ENCODE measurements at places on chromosomes 2 and 18.

DNA sequence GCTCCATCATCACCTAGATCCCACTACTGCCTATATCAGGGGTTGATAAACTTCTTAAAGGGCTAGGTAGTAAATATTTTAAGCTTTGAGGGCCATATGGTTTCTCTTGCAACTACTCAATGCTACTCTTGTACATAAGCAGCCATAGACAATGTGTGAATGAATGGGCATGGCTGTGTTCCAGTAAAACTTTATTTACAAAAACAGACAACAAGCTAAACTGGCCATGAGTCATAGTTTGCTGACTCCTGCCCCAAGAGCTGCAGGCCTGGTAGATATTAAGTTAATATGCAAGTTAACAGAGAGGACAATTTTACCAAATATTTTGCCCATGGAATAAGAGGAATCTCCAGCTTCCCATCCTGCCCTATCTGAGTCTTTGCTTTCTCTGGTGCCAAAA lies 29.8 kb upstream of the MYO3B start:
- no peak for DNase-seq

DNA sequence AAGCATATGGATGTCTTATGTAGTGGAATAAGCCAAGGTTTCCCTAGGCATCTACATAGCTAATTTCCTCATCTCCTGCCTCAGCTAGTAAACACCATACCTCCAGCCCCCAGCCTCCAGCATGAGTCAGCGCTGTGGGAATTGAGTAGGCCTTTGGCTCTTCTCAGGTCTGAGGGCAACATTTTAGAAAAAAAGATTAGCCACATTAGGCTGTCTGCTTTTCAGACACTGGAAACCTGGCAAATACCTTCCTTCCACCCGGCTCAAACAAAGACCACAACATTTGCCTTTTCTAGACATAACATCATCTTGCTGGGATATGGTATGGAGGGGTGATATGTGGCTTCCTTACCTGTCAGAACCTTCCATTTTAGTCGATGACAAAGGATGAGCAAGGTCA lies 6.1 kb upstream of the CCDC195 start:
- DNase-seq, result no peak

GRCh38 chr2:30959653-30960052 lies 152.4 kb upstream of the CAPN13 start:
- no peak for DNase-seq

GRCh38 chr2:133780997-133781513 lies 212.8 kb upstream of the NCKAP5 start:
- no peak for DNase-seq

GRCh38 chr2:71898375-71898774 lies 249.3 kb downstream of the CYP26B1 start:
- DNase-seq, result no peak

- DNase-seq, result no peak
Measured at GRCh38 chr2:215354771-215355695, 43.2 kb downstream of the ATIC start.

- peak; percentile 0 for DNase-seq
Measured at GRCh38 chr2:218028562-218029348, 26.0 kb upstream of the TNS1 start.

GRCh38 chr2:231052494-231053451 lies 3.9 kb upstream of the PSMD1 start:
- DNase-seq, result peak; percentile 77

DNA sequence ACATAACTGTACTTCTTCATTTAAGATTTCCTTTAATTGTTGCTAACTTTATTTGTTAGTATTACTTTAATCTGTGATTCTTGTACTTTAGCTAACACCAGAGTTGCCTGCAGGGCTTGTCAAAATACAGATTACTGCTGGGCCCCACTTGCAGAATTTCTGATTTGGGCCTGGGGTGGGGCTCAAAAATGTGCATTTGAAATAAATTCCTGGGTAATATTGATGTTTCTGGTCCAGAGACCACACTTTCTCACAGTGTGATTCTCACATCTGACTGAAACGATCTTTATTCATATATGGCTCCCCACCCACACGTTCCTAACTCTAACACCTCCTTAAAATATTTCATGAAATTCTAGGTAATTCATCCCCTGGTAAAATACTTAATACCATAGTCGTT lies 452.6 kb upstream of the ACVR2A start:
- DNase-seq, result no peak

GRCh38 chr2:165173215-165173614 lies 30.6 kb downstream of the SCN3A start:
- no peak for DNase-seq

DNA sequence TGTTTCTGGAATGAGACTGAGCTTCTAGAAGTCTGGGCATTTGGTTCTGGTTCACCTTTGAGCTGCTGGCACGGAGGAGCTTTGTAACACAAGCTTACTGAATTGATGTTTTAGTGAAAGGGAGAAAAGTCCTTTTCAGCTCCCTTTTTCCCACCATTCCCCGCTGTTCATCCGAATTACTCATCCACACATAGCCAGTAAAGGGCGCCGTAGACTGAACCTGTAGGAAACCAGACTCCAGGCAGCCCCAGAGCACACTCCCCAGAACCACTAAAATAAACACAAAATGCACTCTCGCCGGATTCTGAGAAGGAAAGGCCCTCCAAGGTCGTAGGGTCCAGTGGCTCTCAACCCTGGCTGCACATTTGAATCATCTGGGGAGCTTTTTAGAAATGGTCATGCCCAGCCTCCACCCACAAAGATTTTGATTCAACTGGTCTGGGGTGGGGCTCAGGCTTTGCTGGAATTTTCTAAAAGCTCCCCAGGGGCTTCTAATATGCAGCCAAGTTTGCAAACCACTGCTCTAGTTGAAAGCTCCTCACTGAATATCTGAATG lies 29.6 kb downstream of the TCF7L1 start:
- DNase-seq, result no peak

DNA sequence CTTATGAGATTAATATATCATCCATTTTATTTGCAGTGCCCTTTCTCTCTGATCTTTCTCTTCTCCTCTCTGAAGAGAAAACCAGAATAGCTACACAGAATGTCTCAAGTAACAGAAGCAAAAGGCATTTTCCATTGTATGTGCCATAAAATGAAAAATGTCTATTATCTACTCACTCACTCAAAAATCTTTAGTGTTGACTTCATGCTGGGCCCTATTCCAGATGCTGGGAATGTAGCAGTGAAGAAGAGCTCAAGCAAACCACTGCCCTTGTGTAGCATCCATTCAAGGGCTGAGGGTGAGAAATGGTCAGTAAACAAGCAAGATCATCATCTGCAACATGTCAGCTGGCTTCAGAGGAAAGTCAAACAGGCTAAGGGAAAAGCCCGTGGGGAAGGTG lies 427.7 kb downstream of the METTL4 start:
- DNase-seq, result no peak

GRCh38 chr2:113276761-113277425 lies 1.8 kb downstream of the PAX8 start:
- no peak for DNase-seq

DNA sequence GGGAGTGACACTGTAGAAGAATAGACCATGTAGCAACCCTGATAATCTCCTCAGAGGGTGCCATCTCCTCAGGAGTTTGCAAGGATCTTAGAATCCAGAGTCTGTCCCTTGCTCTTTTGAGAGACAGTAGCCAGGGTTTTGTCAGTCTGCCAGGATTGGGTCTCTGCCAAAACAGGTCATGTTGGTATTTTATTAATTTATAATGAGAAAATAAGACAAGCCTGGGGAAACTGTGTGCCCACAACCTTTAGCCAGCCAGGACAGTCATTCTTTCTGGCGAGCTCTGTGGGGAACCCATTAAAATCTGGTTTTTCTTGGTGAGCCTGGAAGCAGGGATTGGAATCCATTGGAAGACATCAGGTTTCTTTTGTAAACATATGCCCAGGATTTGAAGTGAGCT lies 78.6 kb downstream of the PTPRM start:
- no peak for DNase-seq

GRCh38 chr2:46963210-46963609 lies 47.6 kb upstream of the MCFD2 start:
- DNase-seq, result no peak

- no peak for DNase-seq
Measured at GRCh38 chr18:7754258-7754657, 187.1 kb downstream of the PTPRM start.

DNA sequence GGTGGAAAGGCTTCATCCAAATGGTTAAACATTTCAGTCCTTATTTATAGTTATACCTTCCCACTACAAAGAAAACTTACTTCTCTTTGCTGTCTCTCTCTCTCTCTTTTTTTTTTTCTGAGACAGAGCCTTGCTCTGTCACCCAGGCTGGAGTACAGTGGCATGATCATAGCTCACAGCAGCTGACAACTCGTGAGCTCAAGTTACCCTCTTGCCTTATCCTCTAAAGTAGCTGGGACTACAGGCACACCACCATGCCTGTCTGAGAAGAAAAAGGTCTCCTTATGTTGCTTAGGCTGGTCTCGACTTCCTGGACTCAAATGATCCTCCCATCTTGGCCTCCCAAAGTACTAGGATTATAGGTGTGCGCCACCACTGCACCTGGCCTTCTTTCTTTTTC lies 32.3 kb upstream of the OLA1 start:
- DNase-seq, result no peak

GRCh38 chr2:223537651-223538601 lies 64.2 kb downstream of the SCG2 start:
- no peak for DNase-seq

GRCh38 chr2:41916177-41916576 lies 131.6 kb upstream of the PKDCC start:
- no peak for DNase-seq

- DNase-seq, result no peak
Measured at GRCh38 chr18:29164020-29164706, 987.2 kb upstream of the CDH2 start.

DNA sequence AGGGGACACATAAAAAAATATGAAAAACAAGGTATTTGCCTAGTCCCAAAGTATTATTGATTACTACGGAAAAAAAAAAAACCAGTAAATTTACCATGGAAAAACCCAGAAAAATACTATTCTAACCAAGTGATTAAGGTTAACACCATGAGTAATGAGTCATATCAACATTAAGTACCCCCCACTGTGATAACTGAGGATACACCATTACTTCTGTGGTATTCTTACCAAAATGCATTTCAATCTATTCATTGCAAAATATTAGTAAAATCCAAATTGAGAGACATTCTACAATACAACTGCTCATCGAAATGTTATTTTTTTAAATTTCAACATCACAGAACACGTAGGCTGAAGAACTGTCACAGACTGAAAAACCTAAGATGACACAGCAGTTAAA lies 669.8 kb downstream of the ZEB2 start:
- DNase-seq, result no peak

- no peak for DNase-seq
Measured at GRCh38 chr2:95761556-95761955, 169.8 kb downstream of the TRIM43 start.

DNA sequence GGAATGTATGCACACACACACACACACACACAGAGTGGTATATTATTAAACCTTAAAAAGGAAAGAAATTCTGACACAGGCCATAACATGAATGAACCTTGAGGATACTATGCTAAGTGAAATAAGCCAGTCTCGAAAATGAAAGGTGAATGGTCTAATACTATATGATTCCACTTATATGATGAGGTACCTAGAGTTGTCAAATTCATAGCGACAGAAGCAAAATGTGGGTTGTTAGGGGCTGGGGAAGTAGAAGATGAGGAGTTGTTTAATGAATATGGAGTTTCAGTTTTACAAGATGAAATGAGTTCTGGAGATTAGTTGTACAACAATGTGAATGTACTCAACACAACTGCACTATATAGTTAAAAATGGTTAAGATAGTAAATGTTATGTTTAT lies 118.1 kb downstream of the ABCA12 start:
- no peak for DNase-seq

GRCh38 chr2:85477884-85478283 lies 59.4 kb downstream of the SH2D6 start:
- DNase-seq, result no peak

- no peak for DNase-seq
Measured at GRCh38 chr2:121881038-121881437, 125.6 kb downstream of the TSN start.

GRCh38 chr2:12930391-12930790 lies 213.7 kb downstream of the TRIB2 start:
- no peak for DNase-seq

GRCh38 chr2:201254081-201254730 lies 6.1 kb upstream of the CASP8 start:
- DNase-seq, result no peak

DNA sequence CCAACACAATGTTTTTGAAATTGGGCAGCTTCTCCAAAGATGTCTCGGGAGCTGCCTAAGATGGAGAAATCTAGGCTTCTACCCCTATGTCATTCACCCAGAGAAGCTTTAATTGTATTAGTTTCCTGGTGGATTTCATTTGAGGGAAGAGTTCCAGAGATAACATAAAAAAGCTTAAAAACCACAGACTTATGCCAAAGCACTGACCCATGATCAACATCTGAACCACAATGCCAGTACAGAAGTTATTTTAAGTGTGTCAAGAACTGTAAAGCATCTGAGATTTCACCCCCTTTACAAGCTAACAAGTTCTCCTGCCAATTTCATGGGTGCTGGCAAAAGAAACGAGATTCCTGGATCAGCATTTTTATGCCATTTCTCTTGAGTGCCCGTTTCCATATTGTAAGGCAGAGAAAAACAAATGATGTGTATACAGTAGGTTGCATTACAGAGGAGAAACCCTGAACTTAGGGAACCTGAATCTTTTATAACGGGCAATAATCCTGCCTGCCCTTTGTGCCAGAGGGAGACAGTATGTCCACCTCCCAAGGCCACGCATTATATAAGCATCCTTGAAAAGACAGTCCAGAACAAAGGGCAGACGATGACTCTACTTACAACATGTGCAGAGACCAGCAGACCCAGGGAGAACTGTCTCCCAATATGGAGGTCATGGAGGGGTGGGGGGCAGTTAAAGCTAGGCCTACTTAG lies 44.1 kb downstream of the MREG start:
- DNase-seq, result no peak

DNA sequence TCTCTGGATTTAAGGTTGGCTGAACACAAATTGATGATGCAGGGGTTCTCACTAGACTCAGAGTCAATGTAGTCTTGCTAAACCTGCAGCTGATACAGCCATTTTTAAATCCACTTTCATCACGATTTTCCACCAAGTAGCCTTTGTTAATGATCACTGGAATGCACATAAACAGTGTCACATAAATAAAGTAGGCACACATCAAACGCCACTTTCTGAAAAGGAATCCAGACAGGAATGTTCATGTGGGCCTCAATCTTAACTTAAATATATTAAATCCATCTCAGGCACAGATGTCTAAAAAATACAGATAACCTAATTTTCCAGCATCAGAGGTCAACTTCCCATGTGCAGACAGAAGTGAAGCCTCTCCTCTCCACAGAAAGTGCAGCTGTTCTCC lies 58.3 kb downstream of the LAMA1 start:
- no peak for DNase-seq

Measured in stimulated activated naive B cell treated with anti-CD40 and anti-IgM and Interleukin-4, amounts not matched to agents 10 μg/mL and 1 μg/mL and 100 μg/mL, for 72 hours (primary cell).